ENCODE measurements at places on chromosomes 16 and 17.

DNA sequence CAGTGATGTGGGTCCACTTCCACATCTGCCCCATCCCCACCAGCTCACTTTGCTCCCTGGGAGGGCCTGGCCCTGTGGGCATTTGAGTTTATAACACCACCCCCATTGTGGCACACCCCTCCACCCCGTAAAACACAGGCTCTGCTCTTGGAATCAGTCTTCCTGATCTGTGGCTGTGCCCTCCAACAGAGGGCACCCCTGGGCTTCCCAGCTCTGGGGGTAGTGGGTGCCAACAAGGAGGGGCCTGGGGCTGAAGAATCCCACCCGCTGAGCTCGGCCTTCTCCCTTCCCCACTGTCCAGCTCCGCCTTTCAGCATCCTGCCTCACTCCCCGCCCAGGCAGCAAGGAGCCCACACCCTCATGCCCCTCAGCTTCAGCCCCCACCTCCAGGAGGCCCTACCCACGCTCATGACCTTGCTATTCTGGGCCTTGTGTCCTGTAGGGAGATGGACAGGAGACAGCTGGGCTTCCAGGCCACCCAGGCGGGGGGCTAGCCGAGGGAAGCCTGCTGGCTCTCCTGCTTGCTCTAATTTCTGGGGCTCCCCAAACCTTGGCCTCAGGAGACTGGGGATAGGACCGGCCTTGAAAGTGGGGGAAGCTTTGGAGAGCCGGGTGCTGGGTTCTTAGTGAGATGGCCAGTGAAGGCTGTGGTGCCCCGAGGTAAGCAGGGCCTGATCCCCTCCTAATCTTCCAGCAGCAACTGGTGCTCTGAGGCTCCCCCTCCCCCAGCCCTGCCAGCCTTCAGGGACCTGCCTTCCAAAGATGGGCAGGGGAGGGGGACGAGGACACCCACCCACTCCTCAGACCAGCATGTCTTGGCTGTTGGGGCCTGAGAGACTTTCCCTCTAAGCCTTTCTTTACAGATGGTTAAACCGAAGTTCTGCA is 2.9 kb upstream of the ATP2A1 start:
- no peak for DNase-seq

DNA sequence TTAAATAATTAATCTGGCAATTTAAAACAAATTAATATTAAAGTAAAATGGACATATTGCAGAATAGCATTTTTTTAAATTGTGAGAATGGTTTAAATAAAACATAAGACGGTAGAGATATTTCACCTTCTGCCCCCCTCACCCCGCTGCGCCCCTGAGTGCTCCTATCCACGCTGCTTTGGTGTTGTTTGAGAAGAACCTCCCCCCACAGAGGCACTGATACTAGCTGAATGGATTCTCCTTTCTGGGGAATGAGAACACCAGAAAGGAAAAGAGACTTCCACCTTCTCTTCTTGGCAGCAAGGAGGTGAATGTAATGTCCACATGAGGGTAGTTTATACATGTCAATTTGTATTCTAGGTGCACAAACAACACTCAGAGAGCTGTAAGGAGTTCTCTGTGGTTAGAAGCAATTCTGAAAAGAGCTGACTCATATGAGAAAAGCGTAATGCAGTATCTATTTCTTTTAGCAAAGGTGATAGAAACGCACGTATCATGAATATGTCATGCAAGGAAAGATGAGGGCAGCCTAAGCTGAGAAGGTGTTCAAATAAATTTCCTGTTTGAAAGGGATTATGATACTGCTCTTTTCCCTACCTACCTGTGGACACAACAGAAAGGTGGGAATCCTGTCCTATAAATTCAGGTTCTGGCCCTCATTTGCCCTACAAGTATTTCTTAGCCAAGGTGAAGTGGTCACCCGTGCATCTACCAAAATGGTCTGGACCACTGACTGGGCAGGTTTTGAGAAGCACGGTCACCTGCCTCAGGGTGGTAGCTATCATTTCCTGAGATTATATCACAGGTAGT is 126.9 kb downstream of the PARN start:
- no peak for DNase-seq

DNA sequence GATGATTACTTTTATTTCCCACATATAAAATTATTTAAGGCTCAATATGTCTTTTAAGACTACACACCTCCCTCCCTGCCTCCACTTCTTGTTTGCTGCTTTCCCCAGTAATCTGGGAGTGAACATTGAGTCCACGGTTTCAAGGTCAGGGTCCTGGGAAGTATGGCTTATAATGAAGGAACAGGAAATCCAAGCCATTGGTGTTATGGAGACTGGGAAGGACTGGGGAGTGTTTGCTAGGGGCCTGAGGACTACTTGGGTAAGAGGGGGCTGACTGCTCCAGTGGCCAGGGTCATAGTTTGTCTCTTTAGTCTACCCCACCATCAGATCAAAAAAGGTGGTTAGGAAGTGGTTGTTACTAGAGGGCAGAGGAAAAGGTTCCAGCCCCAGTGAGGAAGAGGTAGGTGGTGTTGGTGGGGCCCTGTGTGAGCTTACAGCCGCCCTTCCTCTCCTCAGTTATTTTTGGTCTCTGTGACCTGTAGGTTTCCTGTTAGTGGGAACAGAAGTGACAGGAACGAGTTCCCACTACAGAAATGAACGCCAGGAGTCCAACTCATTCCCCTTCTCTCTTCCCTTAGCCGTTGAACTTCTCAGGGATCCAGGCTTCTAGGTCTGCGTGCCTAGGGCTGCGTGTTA is 742 bp upstream of the SLC16A13 start:
- no peak for DNase-seq

DNA sequence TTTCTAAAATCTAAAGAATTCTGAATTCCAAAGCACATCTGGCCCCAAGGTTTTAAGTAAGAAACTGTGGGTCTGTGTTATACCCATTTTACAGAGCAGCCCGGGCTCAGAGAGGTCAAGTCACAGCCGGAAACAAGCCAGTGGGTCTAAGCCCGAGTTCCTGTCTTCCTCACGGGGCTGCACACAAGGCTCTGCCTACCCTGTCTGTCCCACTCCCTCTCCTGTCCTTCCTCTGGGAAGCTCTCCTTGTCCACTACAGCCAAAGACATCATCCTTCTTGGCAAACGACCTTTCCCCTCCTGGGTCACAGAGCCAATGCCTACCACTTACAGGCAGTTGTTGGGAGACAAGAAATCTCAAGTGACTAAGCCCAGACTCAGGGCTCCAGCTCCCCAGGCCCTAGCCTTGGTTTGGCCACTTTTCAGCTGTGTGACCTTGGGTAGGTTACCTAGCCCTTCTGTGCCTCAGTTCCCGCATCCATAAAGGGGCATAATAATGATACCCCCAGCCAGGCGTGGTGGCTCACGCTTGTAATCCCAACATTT is 55.6 kb upstream of the MAP3K14 start:
- no peak for DNase-seq

GRCh38 chr17:31544186-31544585 is 152.7 kb downstream of the RAB11FIP4 start:
- DNase-seq: no peak

- no peak for DNase-seq
Observed at GRCh38 chr16:2472885-2473445, 1.9 kb downstream of the NTN3 start.

GRCh38 chr17:21010705-21011596 is 31.9 kb downstream of the USP22 start:
- DNase-seq: no peak

DNA sequence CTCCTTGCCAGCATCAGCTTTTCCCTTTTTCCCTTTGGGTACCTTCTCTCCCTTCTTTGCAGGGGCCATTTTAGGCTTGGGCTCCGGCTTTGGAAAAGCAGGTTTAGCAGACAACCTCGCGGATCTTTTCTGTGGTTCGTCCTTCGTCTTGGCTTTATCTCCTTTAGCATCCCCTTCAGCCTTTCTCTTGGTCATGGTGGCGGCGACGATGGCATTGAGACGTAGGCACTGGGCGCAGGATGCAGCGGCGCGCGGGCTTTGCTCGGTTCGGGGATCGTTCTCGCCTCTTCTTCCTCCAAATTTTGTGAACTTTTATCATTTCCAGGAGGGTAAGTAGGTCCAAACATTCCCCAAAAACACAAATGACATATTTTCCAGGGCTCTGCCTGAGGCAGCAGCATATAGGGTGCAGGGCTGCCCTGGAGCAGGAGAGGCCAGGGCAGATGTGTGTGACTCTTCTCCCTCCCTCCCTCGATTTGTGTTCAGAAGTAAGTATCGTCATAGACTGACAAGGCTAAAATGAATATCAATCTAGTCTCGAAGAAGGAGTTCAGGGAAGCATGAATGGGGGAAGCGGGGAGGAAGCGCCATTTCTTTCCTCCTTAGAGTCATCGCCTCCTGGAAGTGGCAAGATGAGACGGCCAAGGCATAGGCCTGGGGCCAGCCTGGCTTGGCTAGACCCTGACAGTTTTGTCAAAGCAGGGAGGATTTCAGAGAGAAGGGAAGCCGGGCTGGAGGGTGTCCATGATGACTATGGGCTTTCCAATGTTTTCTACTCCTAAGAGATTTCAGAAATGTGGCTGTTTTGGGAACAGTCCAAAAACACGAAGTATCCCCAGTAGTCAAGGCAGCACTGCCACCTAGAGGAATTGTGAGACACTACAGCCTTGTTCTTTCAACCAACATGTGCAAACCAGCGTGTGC is 13.2 kb downstream of the CHCT1 start:
- DNase-seq: peak; percentile 67

GRCh38 chr16:86888231-86889053 is 310.1 kb downstream of the FOXL1 start:
- no peak for DNase-seq

DNA sequence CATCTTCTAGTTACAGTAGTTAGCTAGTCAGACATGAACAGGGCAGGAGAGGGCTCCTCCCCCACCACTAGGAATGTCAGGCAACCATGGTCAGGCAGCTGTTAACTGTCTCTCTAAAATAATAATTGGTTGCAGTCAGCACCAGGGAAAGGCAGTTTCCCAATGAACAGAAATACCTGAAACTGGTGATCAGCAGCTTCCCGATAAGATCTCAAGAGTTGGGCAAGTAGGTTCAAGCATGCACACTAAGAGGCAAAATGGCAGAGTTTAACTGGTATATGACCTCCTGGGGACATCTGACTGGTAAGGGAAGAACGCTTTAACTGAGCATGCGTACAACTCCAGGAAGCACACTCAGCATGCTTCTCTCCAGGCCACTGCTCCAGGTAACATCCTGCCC is 12.6 kb upstream of the XYLT1 start:
- no peak for DNase-seq

DNA sequence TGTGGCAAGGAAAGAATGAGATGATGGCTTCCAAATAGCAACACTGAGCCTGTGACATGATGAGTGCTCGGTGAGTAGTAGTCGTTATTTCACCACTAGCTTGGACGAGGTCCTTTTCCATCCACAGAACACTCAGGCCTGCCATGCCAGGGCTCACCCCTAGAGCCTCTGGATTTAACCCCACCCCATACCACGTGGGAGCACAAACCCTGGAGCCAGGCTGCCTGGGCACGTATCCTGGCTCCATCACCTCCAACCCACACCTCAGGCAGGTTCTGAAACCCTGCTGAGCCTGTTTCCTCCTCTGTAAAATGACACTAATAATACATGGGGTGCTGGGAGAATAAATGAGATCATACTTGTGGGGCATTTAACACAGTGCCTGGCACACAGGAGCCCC is 192.4 kb downstream of the KATNIP start:
- no peak for DNase-seq

GRCh38 chr16:8717892-8718415 is 43.5 kb downstream of the ABAT start:
- DNase-seq: no peak

GRCh38 chr17:50276588-50277356 is 2.5 kb downstream of the TMEM92 start:
- no peak for DNase-seq

GRCh38 chr16:73846356-73846755 is 450.3 kb upstream of the PSMD7 start:
- no peak for DNase-seq

DNA sequence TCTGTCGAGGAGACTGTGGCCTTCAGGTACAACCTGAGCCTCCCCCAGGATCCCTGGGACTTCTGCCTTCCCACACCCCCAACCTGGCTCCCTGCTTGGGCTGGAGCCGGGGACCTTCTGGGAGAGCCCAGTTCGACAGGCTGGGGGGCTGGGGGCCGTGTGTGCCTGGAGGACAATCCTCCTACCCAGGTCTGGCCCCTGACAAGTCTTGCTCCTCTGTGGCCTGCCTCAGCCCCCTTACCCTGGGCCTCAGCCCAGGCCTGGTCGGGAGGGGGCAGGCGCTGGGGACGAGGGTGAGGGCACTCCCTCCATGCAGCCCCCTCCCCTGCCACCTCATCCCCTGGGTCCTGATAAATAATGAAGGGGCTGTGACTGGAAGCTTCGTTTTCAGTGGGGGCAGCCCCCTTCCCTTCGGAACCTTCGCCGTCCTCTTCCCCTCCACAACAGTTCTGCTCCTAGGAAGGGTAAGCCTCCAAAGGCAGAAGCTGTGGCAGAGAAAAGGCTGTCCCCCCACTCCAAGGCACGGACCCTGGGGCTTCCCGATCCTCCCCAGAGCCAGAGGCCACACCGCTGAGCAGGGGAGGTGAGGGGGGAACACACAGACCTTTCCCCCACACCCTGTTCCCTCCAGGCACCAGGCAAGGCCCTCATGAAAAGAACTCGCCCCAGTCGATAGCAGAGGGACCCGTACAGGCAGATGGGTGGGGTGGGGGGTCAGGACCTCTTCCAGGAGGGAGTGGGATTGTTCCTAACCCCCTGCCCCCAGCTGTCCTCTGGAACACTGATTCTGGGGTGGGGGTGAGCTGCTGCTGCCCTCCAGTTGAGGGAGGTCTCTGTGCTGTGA is 5.0 kb upstream of the BAHCC1 start:
- DNase-seq: no peak

- no peak for DNase-seq
Observed at GRCh38 chr17:74759941-74760340, 11.5 kb downstream of the NHERF1 start.

DNA sequence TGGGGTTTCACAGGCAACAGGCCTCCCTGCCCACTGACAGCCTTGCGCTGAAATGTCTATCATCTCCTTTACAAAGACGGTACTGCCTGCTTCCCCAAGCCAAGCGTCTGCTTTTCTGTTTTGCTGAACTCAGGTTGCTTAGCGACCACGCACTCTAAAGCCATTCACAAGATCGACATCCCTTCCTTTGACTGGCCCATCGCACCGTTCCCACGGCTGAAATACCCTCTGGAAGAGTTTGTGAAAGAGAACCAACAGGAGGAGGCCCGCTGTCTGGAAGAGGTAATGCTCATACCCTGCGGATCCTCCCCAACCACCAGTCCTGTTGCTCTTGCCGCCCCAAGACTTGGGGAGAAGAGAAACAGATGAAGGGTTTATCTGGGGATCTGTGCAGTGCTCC is 28.7 kb downstream of the TMEM186 start:
- DNase-seq: no peak

GRCh38 chr16:80303691-80304090 is 237.1 kb upstream of the DYNLRB2 start:
- DNase-seq: no peak

DNA sequence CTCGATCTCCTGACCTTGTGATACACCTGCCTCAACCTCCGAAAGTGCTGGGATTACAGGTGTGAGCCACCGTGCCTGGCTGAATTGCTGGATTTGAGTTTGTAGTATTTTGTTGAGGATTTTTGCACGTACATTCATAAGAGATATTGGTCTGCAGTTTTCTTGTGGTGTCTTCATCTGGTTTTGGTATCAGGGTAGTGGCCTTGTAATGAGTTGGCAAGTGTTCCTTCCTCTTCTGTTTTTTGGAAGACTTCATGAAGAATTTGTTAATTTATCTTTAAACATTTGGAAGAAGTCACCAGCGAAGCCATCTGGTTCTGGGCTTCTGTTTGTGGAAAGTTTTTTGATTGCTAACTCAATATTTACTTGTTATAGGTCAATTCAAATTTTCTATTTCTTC is 26.9 kb downstream of the SPNS3 start:
- no peak for DNase-seq

Data from left renal cortex interstitium (tissue), 4 donors.